ENCODE measurements at places on chromosomes 2 and 18.

- no peak for DNase-seq
These were observed 8.2 kb downstream of the TTC32 start for GRCh38 chr2:19893520-19894133.

DNA sequence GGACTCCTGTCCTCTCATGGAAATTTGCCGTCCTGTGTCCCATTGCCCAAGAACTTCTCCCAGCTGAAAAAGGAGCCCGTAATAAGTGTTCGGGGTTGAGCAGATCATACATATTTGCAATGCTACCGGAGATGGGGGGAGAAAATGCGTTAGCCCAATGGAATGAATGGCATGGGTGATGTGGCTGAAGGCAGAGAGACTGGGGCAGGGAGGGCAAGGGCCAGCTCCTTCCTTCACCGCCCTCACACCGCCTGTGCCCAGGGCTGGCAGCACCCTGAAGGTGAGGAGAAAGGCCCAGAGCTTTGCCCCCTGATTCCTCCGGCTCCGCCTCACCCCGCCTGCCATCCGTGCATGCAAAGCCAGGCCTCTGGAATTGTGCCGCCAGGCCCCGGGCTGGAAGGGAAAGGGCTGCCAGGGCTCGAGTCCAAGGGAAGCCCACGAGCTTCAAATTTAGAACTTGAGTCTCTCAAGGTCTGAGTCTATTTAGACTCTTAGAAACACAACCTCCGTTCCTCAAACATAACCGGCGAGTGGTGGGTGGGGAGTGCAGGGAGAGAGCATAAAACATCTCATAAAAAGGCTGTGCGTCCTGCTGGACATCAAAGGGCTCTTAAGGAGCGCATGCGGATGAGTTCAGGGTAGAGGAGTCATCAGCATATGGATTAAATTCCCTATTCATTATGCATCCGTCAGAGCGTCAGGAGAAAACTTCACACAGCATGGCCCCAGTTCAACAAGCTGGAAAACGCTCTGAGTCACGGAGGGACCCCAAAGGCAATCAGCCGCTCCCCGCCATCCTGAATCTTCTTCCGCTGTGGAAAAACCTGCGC lies 121.7 kb upstream of the GLI2 start:
- peak; percentile 13 for DNase-seq

DNA sequence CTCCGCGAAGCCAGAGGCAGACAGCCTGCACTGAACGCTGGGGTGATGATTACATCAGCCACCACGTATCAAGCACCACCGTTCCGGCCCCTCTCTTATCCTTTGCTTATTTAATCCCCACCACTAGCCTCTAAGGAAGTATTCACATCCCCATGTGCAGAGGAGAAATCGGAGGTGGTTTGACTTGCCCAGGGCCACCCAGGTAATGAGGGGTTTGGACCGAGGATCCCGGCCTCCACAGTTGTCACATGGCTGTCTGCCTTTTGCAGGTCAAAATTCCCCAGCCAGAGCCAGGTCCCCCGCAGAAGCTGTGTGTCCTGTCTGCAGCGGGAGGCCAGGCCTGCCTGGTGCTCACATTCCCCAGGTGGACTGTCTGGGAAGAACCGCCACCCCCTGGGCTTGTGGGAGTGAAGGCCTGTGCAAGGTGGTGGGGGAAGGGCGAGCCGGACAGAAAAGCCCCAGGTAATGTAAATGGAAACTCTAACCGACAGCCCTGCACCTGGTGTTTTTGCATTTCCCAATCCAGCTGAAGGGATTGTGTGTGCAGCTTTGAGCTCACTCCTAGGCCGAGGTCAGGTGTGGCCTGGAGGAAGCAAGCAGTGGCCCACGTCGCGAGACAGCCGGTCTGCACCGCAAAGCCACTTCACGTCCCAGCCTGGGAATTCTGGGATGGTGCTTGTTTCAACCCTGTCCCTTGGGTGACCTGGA lies 108.5 kb upstream of the ID2 start:
- no peak for DNase-seq

GRCh38 chr2:862731-863466 lies 87.8 kb upstream of the SNTG2 start:
- DNase-seq = no peak

DNA sequence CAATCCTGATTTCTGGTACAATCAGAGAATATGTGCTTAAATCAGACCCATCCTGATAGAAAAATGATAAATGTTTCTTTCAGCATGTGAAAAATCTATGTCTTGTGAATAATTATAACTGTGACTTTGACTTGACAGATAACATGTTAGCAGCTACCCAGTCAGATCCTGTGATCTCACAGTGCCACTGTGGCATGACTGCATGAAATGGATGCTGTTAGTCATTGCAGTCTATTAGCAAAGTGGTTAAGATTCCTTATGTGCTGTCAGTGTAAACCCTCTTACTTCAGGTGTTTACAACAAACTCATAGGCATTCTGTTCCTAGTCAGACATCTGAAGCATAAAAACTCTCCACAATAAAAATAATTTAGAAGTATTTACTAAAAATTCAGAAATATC lies 244.6 kb upstream of the RND3 start:
- no peak for DNase-seq

- DNase-seq = no peak
These were observed 107.1 kb upstream of the TCF4 start for GRCh38 chr18:55695091-55695490.

DNA sequence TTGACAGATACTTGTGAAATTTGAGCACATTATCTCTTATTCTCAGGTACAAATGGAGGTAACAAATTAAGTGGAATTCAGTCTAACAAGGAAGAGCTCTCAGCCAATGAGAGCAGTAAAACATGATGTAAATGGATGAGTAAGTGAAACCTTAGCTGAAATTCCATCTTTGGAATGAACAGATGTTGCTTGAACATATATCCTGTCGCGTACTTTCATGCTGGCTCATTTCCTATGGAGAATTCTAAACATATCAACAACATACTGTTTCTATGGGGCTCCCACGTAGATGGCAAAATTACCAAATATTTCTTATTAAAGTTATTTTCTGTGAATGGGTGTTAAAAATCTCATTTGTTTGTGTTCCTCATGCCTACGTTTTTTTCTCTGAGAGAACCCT lies 256.3 kb upstream of the LINC00305 start:
- DNase-seq = no peak

DNA sequence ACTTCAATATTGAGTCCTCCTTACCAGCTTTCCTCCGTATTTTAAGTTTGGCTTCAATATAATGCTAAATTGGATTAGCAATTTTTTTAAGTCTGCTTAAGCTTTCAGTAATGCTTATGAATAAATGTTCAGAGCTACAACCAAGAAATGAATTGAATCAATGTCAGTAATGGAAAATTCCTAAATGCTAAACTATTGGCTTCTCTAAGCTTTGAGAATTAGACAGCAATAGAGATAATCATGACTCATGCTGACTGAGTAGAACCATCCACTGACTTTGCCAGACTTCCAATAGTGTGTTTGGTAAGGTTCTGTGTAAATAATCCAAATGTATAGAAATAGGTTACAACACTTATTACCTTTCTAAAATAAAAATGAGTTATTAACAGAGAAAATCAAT lies 8.9 kb upstream of the PDE1A start:
- no peak for DNase-seq

DNA sequence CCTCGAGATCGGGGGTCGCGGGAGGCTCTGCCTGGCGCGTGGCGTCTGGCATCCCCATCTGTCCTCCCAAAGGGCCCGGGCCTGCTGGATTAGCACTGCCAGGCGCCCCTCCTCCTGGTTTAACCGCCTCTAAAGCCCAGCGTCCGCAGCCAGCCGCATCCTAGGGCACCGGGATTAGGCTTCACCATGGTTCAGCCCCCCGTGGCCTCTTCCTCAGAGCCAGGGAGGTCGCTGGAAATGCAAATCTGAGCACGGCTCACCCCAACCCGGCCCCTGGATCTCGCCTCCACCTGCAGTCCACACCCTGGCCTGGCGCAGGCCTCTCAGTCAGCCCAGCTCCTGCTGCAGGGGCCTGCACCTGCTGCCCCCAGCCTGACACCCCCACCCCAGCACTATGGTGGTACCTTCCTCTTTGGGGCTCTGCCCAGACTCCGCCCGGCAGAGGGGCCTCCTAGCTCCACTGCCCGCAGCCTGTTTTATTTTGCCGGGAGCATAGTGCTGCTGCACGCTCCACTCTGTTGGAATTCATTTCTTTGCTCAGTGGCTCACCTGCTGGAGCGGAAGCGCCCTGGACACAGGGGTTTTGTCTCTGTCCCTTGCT lies 13.2 kb downstream of the PRELID3A start:
- no peak for DNase-seq

- DNase-seq = no peak
These were observed 135.3 kb downstream of the TMEM163 start for GRCh38 chr2:134583462-134583861.

- no peak for DNase-seq
These were observed 154.5 kb downstream of the AGPS start for GRCh38 chr2:177547122-177547521.

- no peak for DNase-seq
These were observed 794 bp downstream of the DLX2 start for GRCh38 chr2:172101821-172102390.

- no peak for DNase-seq
These were observed 12.1 kb downstream of the TGFA start for GRCh38 chr2:70541481-70542020.

GRCh38 chr18:80147418-80148325 lies 38.6 kb downstream of the ADNP2 start:
- peak; percentile 77 for DNase-seq

GRCh38 chr2:151361674-151362370 lies 4.4 kb downstream of the TNFAIP6 start:
- DNase-seq = no peak

DNA sequence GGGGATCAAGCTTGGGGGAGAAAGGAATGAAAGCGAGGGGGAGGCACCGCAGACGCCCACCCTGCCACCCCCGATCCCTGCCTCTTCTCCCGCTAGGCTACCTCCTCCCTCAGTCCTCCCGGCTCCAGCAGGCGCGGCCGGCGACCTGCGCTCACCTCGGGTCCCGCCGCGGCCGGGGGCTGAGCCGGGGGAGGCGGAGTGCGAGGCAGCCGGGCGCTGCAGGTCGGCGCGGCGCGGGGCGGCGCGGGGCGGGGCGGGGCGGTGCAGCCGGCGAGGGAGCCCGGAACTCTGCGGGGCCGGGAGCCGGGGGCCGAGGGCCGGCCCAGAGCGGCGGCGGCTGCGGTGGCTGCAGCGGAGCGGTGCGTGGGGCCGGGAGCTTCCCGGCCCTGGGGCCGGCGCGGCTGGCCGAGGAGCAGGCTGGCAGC lies 477 bp downstream of the ACVR1 start:
- peak; percentile 67 for DNase-seq

- DNase-seq = no peak
These were observed 1108.9 kb upstream of the CRIM1 start for GRCh38 chr2:35246702-35247101.

DNA sequence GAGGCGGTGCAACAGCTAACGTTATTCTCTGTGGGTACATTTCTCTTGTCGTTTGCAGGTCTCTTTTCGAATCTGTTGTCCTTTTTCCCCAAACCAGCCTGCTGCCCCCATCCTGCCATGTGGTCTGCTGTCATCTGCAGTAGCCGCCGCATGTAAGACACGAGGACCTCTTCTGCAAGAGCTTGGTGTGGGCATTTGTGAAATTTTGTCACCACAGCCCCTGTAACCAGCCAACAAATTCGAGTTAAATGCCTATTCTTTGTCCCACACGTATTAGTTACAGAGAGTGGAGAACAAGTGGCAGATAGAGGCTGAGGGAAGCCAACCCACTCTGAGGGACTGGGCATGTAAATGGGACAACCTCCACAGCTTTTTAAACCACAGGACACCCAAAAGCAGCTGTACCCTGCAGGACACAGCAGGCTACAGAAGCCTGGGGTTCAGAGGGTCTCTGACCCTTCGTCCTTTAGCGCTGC lies 35.0 kb downstream of the ITGA6 start:
- no peak for DNase-seq

DNA sequence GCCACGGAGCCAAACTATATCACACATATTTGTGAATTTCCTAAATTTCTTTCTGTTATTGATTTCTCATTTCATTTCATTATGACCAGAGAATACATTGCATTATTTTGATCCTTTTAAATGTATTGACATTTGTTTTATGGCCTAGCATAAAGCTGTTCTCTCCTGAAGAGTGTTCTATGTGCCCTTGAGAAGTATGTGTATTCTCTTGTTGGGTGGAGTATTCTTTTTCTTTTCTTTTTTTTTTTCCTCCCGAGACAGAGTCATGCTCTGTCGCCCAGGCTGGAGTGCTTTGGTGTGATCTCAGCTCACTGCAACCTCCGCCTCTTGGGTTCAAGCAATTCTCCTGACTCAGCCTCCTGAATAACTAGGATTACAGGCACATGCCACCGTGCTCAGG lies 5.2 kb downstream of the HAUS1 start:
- no peak for DNase-seq

DNA sequence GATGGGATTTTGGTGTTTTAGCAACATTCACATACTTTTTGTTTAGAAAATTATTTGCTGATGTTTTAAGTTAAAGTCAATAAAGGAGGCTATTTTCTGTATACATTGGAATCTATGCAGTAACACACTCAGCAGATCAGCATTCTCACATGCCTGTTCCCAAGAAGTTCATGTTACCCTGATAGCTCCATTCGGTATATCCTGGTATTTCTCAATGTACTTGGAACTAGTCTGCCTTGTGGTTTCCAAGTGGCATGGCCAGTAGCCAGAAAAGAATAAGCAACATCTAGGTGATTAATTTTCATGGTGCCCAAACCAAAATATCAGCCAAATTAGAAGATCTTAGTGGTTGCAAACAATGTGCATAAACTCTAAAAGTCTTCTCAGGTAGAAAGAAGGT lies 5.2 kb upstream of the NCAPH start:
- DNase-seq = no peak

DNA sequence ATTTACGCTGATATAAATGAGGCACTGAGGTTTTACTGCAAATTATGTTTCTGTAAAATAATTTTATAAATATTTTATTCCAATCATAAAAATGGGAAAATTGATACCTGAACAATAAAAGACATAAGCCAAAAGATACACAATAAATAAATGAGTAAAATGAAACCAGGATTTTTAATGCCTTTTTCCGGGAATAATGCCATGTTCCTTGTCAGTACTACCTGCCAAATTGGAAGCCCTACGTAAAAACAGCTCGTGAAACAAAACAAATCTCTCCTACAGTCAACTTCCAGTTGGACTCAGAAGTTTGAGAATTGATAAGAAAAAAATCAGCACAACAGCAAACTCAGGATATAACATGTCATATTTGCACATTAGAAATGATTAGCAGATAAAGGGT lies 18.0 kb downstream of the GALNT3 start:
- DNase-seq = no peak

DNA sequence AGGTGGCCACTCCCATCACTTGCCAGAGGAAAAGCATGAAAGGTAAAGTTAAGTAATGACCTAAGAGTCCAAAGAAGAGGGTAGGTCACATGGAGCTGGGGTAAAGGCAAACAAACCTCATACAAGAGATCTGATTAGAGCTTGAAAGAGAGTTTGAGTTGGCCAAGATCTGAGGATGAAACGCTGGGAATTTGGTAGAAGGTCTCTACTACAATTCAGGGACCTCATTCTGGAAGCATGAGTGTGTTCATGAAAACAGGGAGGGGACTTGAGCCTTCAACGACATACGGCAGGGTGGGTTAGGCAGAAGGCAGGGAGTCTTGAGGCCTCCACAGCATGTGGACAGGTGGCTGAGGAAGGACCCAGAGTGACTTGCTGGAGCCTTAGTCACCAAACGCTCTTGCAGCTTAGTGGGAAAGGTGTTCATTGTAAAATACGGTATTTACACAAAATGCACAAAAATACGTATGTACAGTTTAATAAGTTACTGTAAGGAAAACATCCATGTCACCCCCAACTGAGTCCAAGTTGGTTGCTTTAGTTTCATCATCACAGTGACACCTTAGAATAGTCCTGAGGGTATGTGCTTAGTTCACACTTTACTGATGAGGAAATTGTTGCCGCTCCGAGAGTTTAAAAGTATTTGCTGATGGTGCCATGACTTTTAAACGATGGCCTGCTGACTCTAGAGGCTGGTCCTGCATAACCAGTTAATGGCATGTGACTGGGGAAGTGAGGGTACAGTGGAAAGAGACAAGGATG lies 5.0 kb upstream of the FARP2 start:
- DNase-seq = no peak

All from left ventricle myocardium inferior (tissue), 1 donor.